Stimulated activated CD4-positive, alpha-beta T cell treated with anti-CD3 and anti-CD28 coated beads, Interleukin-12 subunit alpha, Interleukin-12 subunit beta, amount 100 ng/mL, for 4 hours (primary cell): ENCODE measurements at places on chromosomes 5 and 9.
A peak's percentile ranks its signal among the peaks of the same experiment; 100 is the strongest.

GRCh38 chr5:143676802-143677201 lies 135.2 kb upstream of the HMHB1 start:
- no peak for DNase-seq

GRCh38 chr9:1916655-1917054 lies 98.5 kb upstream of the SMARCA2 start:
- no peak for DNase-seq

DNA sequence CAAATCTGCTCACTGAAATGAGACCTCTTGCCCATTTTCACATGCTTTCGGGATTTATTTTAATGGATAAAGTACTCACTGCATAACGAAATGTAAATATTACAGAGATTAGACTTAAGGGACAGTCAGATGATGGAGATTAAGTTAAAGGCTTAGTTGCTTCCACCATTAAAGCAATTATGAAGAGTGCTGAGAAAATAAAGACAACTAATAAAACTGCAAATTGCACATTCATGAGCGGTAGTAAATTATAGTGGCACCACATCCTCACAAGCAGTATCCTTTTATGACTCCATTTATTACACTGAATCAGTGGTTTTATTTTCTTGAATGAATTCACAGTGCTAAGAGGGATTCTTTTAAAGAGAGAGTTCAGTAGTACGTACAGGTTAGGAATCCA lies 76.2 kb upstream of the TMED7 start:
- DNase-seq = no peak

DNA sequence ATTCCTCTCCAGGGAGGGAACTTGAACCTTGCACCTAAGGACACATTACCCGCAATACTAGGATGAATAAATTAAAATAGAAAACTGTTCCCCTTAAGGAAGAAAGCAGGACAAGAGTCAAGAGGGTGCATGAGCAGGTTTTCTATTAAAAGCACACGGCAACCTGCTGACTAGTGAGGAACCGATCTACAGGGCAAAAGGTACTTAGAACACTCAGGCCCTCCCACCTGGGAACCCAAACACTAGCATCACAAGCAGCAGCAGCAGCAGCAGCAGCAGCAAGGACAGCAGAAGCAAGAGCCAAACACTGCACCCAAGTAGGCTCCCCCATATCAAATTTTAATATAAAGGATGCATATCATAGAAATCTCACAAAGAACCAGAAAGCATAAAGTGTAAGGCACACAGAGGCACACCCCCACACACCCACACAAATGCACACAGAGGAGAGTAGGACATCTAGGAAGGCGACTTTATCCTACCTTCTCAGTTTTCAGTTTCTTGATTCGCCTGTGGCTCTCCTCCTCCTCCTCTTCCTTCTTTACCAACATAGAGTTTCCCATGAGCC lies 2.8 kb downstream of the ZNF608 start:
- DNase-seq = no peak

GRCh38 chr9:80074439-80074838 lies 502.7 kb downstream of the TLE4 start:
- DNase-seq = no peak

GRCh38 chr9:128409978-128410377 lies 10.7 kb upstream of the CERCAM start:
- DNase-seq = no peak

DNA sequence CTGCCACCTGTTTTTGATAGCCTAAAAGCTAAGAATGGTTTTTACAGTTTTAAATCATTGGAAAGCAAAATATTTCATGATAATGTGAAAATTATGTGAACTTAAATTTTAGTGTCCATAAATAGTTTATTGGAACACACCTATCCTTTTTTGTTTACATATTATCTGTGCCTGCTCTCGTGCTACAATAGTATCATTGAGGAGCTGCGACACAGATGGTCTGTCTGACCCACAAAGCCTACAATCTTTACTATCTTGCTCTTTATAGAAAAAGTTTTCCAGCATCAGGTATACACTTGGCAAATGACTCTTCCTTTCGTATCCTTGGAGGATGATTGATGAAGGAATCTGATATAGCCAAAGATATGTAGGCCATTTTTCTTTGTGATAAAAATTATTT lies 40.2 kb downstream of the TTC1 start:
- DNase-seq = no peak

DNA sequence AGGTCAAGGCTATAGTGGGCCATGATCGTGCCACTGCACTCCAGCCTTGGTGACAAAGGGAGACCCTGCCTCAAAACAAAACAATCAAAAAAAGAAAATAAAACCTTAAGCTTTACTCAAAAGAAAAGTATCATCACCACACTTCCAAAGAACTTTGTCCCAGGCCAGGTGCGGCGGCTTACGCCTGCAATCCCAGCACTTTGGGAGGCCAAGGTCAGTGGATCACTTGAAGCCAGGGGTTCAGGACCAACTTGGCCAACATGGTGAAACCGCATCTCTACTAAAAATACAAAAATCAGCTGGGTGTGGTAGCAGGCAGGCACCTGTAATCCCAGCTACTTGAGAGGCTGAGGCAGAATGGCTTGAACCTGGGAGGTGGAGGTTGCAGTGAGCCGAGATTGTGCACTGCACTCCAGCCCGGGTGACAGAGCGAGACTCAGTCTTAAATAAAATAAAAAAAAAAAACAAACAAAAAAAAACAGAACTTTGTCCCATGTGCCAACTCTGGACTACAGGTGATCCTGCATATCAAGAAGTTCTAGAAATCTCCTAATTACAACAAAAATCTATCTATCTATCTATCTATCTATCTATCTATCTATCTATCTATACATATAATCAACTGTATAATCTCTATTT lies 19.7 kb downstream of the CLINT1 start:
- no peak for DNase-seq

GRCh38 chr5:56290378-56291078 lies 57.4 kb upstream of the ANKRD55 start:
- no peak for DNase-seq

- no peak for DNase-seq
These were observed 44.2 kb upstream of the CFAP157 start for GRCh38 chr9:127662617-127663016.

DNA sequence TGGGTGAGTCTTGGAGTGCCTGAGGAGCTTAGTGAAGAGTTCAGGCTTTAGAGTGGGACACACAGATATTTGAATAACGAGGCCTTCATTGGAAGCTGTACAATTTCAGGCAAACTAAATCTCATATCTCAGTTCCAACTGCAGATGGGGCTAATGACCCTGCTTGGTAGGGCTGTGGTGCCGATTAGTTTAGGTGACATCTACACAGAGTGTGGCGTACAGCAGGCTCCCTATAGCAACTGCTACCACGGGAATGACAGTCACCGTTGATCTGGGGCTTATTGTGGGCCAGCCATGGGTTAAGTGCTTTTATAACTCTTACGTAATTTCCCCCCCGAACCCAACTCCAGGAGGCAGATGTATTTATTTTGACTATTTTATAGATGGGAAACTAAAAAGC lies 70.8 kb downstream of the FAT2 start:
- DNase-seq = no peak

GRCh38 chr5:8634219-8634618 lies 765.3 kb downstream of the MTRR start:
- no peak for DNase-seq

GRCh38 chr9:112104401-112104800 lies 70.7 kb downstream of the SUSD1 start:
- DNase-seq = no peak

DNA sequence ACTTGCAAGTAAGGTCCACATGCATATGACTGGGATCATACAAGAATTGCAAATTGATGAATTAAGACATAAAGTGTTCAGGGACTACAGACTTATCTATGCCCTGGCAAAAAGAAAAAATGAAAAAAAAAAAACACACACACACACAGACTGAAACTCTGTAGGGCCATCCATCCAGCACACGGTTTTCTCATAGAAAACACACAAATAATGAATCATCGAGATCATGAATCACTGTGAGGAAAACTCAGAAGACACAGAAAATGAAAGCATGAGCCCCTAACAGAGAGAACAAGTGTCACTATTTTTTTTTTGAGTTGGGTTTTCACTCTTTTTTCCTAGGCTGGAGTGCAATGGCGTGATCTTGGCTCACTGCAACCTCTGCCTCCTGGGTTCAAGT lies 185.2 kb downstream of the IRX2 start:
- no peak for DNase-seq

- DNase-seq = no peak
These were observed 6.7 kb upstream of the BRINP1 start for GRCh38 chr9:119375892-119376291.

GRCh38 chr5:73694089-73694488 lies 68.1 kb downstream of the ARHGEF28 start:
- DNase-seq = no peak

DNA sequence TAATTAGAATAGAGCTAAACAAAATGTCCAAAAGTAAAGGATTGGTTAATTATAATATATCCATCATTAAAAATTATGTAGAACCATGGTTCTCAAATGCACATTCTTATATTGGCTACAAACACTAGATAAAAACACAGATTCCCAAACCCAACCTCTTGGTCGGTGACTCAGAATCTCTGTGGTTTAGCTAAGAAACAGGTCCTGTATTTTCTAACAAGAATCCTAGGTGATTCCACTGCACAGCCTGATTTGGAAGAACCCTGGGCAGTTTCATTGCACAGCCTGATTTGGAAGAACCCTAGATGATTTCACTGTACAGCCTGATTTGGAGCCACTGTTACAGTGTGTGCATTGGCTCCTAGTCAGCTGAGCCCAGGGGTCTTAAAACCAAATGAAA lies 67.9 kb downstream of the KIAA1958 start:
- DNase-seq = no peak

GRCh38 chr9:121299467-121300282 lies 31.7 kb downstream of the GSN start:
- peak; percentile 7 for DNase-seq

DNA sequence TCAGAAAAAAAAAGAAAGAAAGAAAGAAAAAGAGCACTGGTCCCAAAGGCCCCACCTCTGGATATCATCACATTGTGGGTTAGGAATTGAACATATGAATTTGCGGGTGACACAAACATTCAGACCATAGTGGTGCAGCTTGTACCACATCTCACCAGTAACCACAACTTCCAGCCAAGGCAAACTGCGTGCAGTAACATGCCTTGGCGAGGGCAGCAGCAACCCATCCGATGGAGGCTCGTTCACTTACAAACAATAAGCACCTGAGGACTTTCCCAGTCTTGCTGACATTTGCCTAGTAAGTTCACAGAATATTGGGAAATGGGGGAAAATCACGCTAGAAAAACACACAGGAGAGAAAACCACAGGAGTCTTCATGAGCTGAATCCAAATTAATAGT lies 508.1 kb downstream of the ZNF608 start:
- no peak for DNase-seq

DNA sequence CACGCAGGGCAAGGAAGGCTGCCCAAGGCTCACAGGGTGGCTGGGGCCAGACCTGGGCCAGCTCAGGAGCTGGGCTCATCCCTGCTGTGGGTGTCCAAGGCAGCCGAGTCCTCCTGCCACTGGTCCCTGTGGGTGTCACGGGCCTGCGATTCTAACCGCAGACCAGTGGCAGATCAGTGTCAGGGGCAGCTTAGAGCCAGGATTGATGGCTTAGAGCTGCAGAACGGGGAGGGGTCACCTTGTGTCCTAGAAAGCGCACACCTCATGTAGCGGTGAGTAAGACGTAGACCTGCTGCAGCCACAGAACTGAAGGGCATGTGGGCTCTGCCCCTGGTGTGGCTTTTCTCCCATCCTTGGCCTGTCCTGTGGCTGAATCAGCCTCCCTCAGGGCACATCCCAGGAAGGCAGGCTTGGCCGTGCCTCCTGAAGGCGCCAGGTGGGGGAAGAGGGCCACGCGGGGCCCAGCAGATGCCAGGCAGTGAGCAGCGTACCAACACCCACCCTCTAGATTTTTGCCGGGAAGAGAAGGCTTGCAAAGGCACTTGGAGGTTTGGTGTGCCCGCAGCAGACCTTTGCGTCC lies 78.3 kb upstream of the FCN2 start:
- DNase-seq = no peak
